ENCODE measurements at places on chromosomes 2 and 18. TPM values are rescaled to one million over a fixed set of nuclear protein-coding genes. Genes with fewer than 3 reads are reported as not detected.

The RGPD3 gene
- total RNA-seq = 1.3 TPM

The IL36G gene
- total RNA-seq = not detected

The AQP4 gene
- total RNA-seq = not detected

The SPATA3 gene
- not detected for total RNA-seq

The ATP5MC3 gene
- total RNA-seq = 297 TPM

The FBLN7 gene
- total RNA-seq = 6.6 TPM

The SLC40A1 gene
- total RNA-seq = 54.6 TPM

The LRRC30 gene
- not detected for total RNA-seq
